GM12878 (cell line): ENCODE measurements at places on chromosomes 7 and 10.
A peak's percentile ranks its signal among the peaks of the same experiment; 100 is the strongest.

- DNase-seq = no peak
Observed at GRCh38 chr7:131889572-131890150, 333.2 kb upstream of the PODXL start.

DNA sequence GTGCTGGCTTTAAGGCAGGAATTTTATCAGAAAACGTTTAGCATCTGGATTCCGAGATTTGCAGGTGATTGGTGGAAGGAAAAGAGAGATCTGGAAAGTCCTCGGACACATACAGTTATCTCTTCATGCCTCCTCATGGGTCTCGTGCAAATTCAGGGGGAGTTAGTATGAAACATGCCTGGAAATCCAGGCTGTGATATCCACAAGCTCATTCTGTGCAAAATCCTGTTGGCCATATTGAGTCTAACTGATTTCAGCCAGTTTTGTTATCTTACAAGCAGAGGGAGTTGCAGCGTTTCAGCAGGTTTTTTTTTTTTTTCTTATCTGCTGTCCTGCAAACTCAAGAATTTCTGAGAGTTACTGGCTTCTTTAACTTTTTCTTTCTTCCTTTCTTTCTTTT, 411.5 kb downstream of the GALNT17 start:
- no peak for DNase-seq

DNA sequence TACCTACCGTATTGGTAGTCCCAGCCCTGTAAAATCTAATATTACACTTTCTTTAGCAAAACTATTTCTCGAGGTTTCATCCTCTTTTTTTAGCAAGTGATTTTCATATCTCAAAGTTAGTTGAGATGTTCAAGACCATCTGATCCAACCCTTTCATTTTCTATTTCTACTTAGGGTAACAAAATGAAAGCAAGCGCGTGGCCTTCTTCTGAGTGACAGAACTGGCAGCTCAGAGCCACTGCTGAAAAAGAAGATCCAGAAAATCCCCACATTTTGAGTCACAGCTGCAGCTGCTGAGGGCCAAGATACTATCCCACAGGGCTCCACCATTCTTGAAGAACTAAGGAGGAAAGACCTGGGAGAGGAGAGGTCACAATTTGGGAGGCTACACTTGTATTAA, 24.8 kb upstream of the ZNF800 start:
- peak; percentile 21 for DNase-seq

GRCh38 chr10:119296703-119297102, 89.3 kb downstream of the GRK5 start:
- no peak for DNase-seq

DNA sequence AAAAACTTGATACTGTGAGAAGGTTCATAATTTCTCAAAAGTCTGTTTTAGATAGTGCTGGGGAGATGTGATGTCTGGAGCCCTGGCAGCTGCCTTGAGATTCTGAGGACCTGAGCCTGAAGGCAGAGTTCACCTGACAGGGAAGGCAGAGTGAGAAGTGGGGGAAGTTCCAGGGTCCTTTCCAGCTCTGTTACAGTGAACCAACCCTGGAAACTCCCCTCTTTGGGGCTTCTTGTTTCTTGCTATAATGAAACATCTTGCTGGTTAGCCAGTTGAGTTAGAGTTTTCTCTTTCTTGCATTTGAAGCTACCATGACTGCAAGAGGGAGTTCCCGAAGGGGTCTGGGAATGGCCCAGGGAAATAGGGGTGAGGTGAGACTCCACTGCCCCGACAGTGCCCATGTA, 158.9 kb upstream of the TNRC18 start:
- peak; percentile 72 for DNase-seq

DNA sequence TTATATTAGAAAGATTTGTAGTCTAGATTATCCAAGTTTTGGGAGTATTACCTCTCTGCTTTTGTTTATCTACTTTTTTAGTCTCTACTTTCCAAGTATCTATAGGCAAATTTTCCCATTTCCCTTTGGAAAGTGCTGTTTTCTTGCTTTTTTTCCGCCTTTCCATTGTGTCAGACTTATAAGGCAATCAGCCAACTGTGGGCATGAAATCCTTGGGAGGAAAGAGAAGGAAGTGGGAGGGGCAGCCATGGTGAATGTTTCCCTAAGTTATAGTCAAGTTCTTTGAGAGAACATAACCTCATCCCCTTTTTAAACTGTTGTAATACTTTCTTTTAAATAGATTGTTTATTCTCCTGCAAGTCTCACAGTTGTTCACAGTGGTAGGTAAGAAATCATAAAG, 52.6 kb downstream of the PTEN start:
- no peak for DNase-seq

DNA sequence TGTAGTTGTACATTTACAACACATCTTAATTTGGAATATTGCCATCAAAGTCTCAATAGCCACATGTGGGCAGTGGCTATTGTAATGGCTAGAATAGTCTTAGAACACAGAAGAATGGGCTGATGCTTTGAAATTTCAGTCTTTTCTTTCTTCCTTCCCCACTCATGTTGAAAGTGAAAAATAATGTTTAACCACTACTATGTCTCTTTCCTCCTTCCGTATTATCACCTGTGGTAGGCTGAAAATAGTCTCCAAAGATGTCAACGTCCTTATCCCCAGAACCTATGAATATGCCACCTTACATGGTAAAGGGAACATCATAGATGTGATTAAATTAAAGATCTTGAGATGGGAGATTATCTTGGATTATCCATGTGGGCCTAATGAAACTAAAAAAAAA, 154.0 kb downstream of the SUGCT start:
- no peak for DNase-seq

DNA sequence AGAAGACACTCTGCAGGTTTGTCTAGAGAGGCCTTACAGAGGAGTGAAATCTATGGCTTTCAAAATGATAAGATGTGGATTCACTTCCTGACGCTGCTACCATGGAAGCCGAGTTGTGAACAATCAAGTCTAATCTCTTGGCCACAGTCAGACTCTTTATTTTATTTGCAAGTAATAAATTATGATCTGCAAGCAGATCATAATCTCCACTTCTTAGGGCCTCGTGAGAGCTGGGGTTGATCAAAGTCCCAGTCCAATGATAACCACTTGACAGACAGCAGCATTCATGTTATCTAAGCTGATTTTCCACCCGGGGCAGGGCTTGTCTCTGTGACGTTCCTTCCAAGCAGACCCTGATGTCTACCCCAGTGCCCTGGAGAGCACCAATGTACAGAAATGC, 776.4 kb upstream of the AUTS2 start:
- DNase-seq = no peak

DNA sequence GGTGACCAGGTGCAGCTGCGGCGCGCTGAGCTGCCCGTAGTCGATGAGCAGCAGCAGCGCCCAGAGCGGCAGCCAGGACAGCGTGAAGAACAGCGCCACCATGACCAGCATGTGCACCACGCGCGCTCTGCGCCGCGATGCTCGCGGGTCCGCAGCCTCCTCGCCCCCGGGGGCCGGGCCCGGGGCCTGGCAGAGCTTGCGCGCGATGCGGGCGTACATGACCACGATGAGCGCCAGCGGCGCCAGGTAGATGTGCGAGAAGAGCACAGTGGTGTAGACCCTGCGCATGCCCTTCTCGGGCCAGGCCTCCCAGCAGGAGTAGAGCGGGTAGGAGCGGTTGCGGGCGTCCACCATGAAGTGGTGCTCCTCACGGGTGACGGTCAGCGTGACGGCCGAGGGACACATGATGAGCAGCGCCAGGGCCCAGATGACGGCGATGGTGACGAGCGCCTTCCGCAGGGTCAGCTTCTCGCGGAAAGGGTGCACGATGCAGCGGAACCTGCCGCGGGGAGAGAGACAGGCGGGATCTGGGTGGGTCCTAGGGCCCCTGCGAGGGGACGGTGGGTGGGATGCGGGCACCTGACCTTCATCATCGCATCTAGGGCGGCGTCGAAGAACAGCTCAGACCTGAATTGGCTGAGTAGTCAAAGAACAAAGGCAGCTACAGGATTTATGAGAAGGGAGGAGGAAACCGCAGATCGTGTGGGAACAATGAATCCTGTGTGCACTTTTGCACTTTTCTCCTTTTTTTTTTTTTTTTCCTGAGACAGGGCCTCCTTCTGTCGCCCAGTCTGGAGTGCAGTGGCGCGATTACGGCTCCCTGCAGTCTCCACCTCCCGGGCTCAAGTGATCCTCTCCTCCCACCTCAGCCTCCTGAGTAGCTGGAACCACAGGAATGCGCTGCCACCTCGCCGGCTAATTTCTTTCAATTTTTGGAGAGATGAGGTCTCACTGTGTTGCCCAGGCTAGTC, 22.4 kb upstream of the PPA1 start:
- no peak for DNase-seq

DNA sequence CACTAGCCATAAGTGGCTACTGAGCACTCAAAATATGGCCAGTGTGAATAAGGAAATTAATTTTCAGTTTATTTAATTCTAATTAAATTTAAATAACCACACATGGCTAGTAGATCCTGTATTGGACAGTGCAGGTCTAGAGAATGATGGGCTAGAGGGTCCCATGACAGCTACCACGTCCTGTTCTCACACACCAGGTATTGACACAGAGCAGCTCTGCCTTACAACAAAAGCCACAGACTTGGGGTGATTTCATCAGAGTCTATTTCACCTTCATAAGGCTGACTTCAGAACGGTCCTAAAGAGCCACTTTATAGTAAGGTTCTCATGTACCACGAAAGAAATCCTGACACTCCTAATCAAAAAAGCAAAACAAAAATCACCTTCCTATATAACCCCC, 111.3 kb downstream of the UBE2H start:
- no peak for DNase-seq

GRCh38 chr10:126646110-126646509, 24.4 kb downstream of the C10orf90 start:
- DNase-seq = no peak

DNA sequence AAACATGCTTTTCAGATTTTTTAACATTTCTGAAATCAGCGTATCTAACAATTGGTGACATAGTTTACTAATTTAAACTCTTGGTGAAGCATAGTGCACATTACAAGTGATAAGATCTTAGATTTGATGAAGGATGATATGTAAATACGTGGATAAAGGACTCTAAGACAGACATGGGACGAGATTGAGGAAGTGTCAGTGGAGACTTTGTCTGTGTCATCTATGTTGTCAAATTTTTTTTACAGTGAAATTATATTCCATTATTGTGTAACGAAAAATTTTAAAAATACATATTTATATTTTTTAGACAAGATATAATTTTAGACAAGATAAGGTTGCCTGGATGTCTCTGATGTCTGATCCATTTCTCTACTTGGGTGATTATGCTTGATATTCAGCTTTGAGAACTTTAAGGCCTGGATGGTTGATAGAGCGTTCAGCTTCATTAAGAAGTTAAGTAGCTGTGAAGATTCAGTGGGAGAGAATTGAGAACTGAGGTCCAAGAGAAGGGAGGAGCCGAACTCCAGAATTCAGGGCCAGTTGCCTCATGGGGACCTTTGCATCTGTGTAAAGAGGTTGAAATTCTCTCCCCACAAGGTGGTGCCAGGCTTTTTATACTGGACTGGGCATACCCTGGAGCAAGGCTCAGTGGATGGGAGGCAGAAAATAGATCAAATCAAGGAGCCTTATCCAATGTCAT, 62.7 kb downstream of the KAT6B start:
- no peak for DNase-seq

GRCh38 chr10:51137756-51138529, 63.7 kb downstream of the PRKG1 start:
- no peak for DNase-seq

DNA sequence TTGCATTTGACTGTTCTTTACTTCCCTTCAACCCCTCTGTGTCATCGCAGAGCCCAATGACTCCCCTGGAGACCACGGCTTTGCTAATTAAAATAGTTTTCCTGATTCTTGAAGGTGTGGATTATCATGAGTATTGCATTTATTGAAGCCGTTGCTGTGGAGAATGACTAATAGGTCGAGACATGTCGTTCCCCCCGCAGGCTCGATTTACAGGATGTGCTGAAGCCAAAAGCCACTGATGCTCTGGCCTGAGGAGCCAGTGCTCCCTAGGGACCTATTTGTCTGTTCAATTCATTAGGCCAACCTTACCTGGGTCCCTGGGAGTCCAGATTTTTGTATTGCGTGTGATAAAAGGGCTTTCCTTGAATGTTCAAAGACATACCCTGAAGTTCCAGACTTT, 102.3 kb downstream of the NPTX2 start:
- no peak for DNase-seq

DNA sequence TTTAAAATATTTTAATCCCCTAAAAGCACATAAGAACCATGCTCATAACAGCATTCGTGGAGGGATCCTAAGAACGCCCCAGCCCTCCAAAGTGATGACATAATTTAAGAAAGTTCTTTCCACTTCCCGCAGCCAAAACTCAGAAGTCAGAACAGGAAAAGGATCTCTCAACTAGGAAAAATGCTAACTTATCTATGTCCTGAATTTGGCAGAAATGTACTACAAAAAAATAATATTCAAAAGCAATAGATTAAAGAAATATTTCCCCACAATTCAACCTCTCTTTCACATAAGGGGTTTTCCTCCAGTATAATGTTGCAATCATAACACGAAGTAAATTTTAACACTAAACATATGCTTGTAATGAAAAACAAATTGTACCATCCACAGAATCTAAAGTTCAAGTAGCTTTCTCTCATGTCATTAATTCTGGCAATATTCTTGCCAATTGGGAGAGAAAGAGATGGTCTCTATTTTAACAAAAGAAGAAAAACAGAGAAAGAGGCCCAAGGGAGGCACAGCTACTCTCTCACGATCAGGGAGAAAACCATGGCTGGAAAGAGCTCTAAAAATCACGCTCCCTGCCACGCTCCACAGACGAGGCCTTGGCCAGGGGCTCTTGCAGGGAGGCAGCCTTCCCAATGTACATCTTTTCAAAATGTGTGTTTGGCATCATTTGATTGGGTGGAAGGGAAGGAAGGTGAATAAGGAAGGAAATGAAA, 22.9 kb downstream of the ASB13 start:
- DNase-seq = no peak
